ENCODE measurements at places on chromosomes 16 and 17.

- no peak for DNase-seq
Measured at GRCh38 chr16:28064706-28065249, 1.3 kb upstream of the GSG1L start.

GRCh38 chr17:73474370-73474988 lies 162.7 kb upstream of the CDC42EP4 start:
- peak; percentile 29 for DNase-seq

GRCh38 chr17:14434506-14434905 lies 133.6 kb downstream of the HS3ST3B1 start:
- no peak for DNase-seq

GRCh38 chr17:10751563-10751962 lies 21.7 kb upstream of the TMEM220 start:
- no peak for DNase-seq

- DNase-seq = no peak
Measured at GRCh38 chr16:6153901-6154300, 1056.3 kb upstream of the EEF2KMT start.

GRCh38 chr16:70730944-70731343 lies 45.1 kb upstream of the MTSS2 start:
- DNase-seq = peak; percentile 48

GRCh38 chr17:33602981-33603380 lies 309.9 kb upstream of the ASIC2 start:
- DNase-seq = no peak

- peak; percentile 28 for DNase-seq
Measured at GRCh38 chr17:61410141-61411010, 10.7 kb downstream of the TBX2 start.

- DNase-seq = no peak
Measured at GRCh38 chr17:50634224-50634914, at the start of gene ABCC3. ABCC3 (plus strand) TSS chr17:50634881; CDS start chr17:50634937, 56 bp downstream.

- no peak for DNase-seq
Measured at GRCh38 chr17:1810450-1811103, 19.1 kb downstream of the SMYD4 start.

DNA sequence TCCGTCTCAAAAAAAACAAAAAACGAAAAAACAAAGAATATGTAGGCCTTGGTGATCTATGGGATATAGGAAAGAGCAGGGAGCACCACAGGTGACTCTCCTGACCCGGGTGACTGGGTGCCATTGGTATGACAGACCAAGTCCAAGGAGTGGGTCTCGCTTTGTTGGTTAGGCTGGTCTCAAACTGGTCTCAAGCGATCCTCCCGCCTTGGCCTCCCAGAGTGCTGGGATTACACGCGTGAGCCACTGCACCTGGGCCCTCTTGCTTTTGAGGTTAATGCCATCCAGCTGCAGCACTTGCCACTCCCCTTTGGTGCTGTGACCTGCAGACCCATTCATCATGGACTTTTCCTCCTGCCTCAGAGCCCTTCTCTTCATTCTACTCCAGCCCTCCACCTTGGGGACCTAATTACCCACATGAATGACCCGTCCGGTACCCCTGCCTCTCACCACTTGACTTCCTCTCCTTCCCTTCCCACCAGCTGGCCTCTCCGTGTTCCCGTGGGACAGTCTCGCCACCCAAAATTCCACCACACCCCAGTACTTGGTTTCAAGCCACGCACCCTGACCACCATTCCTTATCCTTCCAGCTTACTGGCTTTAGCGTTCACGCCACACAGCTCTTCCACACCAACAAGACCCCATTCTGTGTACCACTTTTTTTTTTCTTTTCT lies 3.2 kb upstream of the UBE2G1 start:
- no peak for DNase-seq

DNA sequence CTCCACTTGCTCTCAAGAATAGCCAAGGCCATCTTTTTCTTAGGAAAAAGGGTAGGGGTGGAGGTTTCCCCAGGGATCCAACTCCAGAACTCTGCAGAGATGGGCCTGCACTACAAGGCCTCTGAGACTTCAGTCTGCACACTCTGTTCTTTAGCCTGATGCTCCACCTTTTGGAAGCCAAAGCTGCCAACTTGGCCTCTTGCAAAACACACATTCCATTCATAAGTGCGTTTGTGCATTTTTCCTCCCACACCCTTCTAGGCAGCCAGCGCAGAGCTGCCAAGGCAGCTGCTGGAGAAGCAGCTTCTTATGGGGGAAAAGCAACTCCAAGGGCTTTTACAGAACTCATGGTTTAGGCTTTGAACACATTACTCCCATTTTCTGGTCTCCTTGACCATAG lies 45.3 kb downstream of the REXO5 start:
- peak; percentile 24 for DNase-seq

DNA sequence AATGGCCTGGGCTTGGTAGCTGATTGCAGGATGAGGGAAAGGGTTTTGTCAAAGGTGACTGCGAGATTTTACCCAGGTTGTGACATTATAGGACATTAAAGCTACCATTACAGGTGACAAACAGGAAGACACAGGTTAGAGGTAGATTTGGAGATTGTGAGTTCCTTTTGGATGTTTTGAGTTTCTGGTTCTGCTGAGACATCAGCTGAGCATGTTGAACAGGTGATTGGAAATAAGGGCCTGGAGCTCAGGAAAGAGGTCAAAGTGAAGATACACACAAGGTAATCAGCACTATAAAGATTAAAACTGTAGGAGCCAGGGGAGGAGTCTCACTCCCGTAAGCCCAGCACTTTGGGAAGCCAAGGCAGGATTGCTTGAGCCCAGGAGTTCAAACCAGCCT lies 6.0 kb downstream of the GSDMA start:
- DNase-seq = no peak

- no peak for DNase-seq
Measured at GRCh38 chr16:80667925-80668324, 127.1 kb downstream of the DYNLRB2 start.

- no peak for DNase-seq
Measured at GRCh38 chr17:77449373-77449907, 308.7 kb downstream of the SEC14L1 start.

GRCh38 chr17:82240506-82241182 lies 11.8 kb downstream of the SLC16A3 start:
- no peak for DNase-seq

- DNase-seq = no peak
Measured at GRCh38 chr16:29804020-29804419, 2.3 kb upstream of the MAZ start.

DNA sequence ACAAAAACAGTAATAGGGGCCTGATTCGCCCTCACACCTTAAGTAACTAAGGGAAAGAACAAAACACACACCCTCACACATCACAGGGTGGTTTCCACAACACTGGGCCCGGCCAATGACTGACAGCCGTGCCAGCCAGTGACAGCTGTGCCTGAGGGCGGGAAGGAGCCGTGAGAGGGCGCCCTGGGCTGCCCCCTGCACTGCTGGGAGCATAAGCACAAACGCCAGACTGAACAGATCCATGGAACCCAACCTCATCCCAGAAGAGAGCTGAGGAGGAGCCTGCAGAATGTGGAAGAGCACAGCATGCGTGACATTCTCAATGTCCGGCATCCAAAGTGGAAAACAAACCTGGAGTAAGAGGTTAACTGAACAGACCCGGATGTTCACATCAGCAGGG lies 16.0 kb downstream of the CSNK1D start:
- DNase-seq = peak; percentile 9

- DNase-seq = no peak
Measured at GRCh38 chr16:12661656-12662172, 142.0 kb downstream of the CPPED1 start.

- no peak for DNase-seq
Measured at GRCh38 chr17:35559495-35560210, 966 bp downstream of the SLFN14 start.

- DNase-seq = peak; percentile 64
Measured at GRCh38 chr16:67441271-67441753, 10.4 kb downstream of the HSD11B2 start.

DNA sequence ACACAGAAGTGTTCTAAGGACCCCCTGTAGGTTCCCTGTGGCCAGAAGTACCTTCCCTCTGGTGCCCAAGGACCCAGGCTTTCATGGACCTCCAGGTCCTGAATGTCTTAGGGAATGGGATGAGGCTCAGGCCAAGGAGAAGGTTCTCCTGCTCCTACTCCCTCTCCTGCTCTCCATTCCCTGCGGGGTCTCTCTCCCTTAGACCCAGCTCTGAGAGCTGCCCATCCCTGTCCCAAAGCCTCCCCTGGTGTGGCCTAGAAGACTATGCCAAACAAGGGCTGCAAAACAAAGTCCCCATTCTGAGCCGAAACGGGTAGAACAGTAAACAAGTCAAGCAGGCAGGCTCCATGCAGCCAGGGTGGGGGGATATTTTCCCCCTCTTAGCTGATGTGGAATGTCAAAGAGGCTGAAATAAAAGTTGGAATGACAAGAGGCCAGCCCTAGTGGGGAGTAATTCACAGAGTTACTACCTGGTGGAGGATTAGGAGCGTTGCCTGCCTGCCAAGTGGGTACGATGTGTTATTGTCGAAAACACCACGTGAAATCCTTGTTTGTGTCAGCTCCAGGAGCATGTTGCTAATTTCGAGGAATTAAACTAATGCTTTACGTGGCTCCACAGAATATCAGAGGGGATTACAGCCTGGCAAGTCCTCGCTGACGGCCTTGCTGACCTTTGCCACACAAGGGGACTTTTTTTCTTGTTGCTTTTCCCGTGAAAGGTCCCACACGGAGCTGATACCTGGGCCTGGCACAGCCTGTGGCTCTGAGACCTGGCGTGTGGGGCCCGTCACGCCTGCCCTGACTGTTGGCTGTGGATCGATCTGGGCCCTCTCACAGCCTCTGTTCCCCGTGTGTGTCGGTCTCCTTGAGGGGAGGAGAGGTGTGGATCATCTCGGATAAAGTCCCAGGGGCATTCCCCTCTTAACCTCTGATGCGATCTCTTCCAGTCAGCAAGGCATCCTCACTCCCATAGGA lies 2.9 kb downstream of the WFIKKN2 start:
- DNase-seq = peak; percentile 58

DNA sequence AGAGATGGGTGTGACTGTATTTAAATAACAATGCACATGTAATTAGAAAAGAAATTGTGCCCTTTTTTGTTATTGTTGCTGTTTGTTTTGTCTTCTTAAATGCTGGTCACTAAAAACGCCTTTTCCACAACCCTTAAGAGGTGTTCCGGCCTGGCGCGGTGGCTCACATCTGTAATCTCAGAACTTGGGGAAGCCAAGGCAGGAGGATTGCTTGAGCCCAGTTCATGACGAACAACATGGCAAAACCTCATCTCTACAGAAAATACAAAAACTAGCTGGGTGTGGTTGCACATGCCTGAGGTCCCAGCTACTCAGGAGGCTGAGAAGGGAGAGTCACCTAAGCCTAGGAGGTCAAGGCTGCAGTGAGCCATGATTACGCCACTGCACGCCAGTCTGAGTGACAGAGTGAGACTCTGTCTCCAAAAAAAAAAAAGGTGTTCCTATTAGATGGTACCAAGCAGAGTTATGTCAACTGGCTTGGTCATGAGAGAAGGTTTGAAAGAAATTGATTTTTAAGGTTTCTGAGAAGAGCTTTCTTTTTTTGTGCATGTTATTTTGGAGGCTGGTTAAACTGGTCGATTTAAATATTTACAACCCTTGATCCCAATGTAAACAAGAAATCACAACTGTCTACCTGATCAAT lies 23.5 kb upstream of the RFFL start:
- no peak for DNase-seq

DNA sequence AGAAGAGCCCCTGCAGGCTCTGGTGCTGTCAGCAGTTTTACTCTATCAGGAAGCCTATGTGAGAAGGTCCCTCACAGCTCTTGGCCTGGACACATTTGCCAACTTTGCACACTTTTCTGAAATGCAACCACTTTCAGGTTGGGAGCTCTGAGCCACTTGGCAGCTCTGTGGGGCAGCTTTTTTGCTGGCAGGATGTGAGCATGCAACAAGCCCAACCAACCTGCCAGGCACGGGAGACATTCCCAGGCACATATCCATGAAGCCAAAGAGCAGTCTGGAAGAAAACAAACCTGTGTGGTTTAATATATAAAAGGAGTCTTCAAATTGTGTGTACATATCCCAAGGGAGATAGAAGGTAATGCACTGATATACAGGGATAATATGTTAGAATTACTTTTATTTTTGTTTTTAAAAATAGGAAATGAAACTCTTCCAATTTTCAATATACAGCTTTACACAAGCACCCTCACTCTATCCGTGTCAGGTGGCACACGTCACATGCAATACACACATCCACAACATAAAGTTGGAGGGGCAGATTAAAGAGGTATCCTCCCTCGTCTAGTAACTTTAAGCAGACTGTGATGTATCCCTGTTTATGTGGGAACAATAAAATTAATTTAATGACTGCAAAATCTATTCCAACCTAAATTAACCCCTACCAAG lies 57.4 kb upstream of the COX10 start:
- DNase-seq = no peak

- no peak for DNase-seq
Measured at GRCh38 chr16:4019371-4019791, 96.9 kb downstream of the ADCY9 start.

DNA sequence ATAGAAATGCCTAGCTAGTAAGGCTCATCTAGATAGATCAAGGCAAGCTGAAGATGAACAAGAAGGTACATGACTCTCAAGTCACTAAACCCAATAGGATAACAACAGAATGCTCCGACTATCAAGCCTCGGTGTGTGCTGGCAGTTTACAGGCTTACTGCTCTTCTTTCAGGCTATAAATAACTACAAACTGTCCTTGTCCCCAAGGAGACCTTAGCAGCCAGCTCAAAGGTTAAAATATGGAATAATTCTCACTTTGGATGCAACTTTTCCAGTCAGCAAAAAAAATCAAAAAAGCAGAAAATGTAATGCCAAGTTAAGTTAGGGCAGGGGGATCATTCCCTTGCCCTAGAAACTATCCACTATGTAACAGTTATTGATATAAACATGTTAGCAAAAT lies 44.6 kb downstream of the SPOP start:
- no peak for DNase-seq

- DNase-seq = peak; percentile 23
Measured at GRCh38 chr16:88558457-88559442, 11.5 kb upstream of the ZC3H18 start.

DNA sequence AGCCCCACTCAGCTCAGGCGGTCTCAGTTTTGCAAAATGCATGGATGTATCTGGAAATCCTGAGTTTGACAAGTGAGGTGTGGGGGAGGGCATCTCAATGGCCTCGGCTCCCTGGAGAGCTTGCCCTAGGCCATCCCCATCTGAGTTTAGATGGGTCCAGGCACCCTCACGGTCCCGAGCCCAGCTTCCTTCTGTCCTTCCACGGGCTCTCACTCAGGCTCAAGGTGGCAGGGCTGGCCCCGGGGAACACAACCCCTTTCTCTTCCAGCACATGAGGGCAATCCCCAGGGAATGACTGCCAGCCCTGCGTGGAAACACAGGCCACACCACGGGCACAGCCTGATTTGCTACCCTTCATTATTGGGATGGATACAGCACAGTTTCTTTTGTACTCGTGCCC lies 58.4 kb downstream of the AMFR start:
- no peak for DNase-seq

- no peak for DNase-seq
Measured at GRCh38 chr17:58564971-58565370, 50.5 kb upstream of the MTMR4 start.

- DNase-seq = no peak
Measured at GRCh38 chr16:1180549-1181403, 27.9 kb downstream of the CACNA1H start.

All from anterior cingulate cortex (tissue), 58 donors.